Cardiac septum (tissue), 1 donor: ENCODE measurements at places on chromosomes 3 and 15. TPM values are rescaled to one million over a fixed set of nuclear protein-coding genes. Genes with fewer than 3 reads are reported as not detected.

The MYNN gene
- 11.6 TPM for total RNA-seq

The SUCLG2 gene
- total RNA-seq: 62.5 TPM

The SKOR1 gene
- 0.24 TPM for total RNA-seq

The TMEM212 gene
- not detected for total RNA-seq

The ZNF660 gene
- total RNA-seq: 1.8 TPM

The TCAIM gene
- total RNA-seq: 36.5 TPM

The GABRR3 gene
- not detected for total RNA-seq

The CCNB2 gene
- total RNA-seq: 0.40 TPM

The MESP2 gene
- total RNA-seq: 0.19 TPM

The RLBP1 gene
- not detected for total RNA-seq

The CFAP44 gene
- total RNA-seq: 2.1 TPM
